ENCODE measurements at places on chromosomes 6 and 20.

GRCh38 chr20:8749101-8749500 lies 319.8 kb upstream of the PLCB4 start:
- DNase-seq: no peak

DNA sequence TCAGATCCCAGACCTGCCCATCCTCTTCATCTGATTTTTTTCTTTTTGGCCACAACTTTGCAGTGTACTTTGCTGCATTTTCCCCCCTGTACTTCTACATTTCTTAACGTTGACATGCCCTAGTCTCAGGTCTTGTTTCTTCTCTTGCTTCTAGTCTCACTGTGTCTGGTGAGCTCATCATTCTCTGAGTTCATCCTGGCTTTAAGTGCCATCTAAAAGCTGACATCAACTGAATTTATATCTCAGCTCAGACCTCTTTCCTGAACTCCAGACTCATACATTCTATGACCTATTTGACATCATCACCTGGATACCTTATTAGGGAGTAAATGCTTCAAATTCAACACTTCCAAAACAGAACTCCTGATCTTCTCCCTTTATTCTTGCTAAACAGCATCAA lies 48.9 kb downstream of the TINAG start:
- no peak for DNase-seq

DNA sequence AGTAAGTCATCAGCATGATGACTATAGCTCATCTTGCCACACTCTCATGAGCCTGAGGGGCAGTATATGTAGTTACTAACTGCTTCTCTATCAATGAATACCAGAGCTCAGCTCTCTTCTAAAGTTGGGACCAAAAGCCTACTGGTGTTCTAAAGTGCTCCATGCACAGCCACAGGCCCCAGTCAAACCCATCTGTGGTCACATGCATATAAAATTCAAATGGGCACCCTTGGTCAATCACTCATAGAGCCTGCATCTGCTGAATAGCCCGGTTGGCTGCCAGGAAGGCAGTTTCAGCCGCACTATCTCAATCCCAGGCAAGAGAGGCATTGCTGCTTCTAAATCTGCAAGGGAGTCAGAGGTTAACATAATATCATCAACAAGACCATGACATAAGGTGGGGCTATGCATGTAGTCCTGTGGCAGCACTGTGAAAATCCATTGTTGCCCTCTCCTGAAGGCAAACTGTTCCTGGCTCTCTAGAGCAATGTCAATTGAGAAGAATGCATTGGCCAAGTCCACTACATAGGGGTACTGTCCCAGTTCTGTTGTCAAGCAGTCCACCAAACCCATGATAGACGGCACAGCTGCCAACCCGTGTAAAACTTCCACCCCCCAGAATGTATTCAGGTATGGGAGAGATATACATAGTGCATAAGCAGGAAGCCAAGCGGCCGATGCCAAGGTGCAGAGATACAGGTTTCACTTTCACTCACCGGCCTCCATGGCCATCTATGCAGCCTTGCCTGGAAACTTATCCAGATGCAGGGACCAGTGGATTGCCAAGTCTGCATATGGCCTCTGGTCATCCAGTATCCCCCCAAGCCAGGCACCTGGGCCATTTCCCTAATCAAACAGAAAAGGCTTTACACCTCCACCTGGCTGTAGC lies 76.2 kb downstream of the ALDH8A1 start:
- no peak for DNase-seq

- no peak for DNase-seq
These were observed 2.2 kb upstream of the GRM4 start for GRCh38 chr6:34147906-34148630.

GRCh38 chr20:54051068-54051467 lies 19.3 kb downstream of the BCAS1 start:
- no peak for DNase-seq

DNA sequence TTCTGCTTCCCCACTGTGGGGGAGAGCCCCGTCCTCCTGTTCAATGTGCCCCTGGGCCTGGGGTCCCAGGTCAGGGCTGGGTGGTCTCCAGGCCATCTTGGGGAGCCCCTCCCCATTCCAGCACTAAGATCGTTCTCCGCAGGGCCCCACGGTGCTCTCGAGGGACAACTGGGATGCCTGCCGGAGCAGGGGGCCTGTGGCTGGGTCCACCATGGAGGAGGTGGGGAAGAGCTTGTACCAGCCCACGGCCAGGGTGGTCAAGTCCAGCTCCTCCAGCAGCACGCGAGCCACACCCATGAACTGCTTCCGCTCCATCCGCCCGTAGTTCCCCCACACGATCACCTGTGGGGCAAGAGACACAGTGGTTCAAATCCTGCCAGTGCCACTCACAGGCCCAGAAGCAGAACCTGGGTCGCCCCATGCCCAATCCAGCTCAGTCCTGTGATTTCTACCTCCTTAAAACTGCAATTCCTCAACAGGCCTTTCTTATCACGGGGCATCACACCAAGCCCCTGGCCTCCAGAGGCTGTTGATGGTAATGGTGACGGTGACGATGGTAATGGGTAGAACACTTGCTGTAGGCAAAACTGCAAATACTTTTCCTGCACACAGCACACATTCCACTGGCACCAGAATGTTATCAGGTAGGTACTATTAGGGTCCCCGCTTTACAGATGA lies 10.5 kb downstream of the KCNK15 start:
- DNase-seq: no peak

- peak; percentile 25 for DNase-seq
These were observed 3.2 kb downstream of the PTPN1 start for GRCh38 chr20:50513169-50514034.

DNA sequence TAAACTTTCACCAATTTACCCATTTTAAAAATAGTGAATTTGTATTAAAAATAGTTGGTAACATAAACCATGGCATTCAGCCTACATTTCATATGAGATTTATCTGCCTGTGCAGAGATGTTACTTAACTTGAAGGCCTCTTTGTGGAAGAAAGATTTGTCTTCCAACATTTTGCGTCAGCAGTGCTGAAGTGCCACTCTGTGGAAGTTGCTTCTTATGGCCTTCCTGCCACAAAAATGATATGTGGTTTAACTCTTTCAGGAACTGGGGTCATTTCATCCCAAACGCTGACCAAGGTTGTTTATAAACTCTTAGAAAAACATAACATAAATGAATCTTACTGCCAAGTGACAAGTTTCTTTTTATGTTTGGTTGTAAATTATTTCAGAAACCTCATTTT lies 246.8 kb downstream of the ARID1B start:
- DNase-seq: no peak

DNA sequence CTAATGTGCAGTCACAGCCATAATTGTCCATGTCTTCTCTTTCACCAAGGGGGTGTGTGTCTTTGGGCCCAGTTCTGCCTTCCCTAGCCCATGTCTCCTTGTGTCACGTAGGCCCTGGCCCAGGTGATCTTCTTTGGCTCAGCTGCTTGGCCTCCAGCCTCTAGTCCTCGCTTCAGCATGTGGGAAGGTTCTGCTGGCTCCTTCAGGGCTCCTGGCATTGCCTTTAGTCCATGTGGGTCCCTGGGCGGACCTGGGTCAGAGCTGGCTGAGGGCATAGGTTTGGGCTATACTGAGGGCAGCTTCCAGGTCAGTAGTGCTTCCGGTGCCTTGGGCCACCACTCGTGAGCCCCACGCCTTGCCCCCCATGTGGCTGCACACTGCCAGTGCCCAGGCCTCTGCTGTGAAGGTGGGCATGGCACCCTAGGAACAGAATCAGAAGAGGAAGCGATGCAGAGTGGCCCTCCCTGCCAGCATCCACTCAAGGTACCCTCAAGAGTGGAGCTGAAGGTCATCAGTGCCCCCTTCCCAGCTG lies 12.8 kb downstream of the AARS2 start:
- no peak for DNase-seq

DNA sequence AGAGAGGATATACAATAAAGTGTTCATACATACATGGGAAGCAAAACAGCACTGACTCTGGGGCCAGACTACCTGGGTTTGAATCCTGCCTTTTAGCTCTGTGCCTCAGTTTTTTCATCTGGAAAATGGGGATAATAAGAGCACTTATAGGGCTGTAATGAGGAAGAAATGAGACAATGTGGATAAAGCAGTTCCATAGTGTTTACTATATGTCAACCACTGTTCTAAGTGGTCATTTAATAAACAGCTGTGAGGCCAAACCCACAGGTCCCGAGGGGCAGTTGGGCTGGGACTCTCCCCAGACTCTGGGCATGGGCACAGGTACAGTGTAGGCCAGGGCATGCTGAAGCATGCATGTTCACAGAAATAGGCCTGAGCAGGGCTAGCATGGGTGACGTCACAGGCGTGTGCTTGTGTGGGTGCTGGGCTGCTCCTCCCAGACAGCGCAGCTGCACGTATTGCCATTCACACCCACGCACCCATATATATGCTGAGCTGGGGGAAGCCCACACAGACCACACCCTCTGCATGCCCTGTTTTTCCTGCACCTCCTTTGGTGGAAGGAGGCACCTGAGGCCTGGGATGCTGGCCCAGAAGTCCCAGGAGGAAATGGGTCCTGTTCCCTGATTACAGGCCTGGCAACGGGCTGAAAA lies 3.5 kb upstream of the PLCG1 start:
- peak; percentile 47 for DNase-seq

- no peak for DNase-seq
These were observed 43.9 kb downstream of the PLCB1 start for GRCh38 chr20:8175741-8176675.

DNA sequence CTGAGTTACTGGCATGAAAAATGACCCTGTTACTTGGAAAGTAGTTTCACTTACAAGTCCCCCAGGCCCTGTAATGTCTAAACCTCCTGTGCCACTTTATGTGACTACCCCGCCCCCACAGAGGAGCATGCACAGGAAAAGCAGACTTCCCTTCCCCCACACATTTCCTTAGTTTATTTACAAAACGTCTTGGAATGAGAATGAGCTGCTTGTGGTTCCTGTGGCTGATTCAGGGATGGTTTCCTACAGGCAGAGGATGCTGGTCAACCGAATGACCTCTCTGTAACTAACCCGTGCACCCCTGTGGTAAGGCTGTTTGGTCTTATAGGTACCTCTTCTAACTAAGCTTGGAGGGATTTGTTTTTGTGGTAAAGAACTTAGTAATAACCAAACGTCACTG lies 28.5 kb downstream of the RSPO3 start:
- DNase-seq: no peak

DNA sequence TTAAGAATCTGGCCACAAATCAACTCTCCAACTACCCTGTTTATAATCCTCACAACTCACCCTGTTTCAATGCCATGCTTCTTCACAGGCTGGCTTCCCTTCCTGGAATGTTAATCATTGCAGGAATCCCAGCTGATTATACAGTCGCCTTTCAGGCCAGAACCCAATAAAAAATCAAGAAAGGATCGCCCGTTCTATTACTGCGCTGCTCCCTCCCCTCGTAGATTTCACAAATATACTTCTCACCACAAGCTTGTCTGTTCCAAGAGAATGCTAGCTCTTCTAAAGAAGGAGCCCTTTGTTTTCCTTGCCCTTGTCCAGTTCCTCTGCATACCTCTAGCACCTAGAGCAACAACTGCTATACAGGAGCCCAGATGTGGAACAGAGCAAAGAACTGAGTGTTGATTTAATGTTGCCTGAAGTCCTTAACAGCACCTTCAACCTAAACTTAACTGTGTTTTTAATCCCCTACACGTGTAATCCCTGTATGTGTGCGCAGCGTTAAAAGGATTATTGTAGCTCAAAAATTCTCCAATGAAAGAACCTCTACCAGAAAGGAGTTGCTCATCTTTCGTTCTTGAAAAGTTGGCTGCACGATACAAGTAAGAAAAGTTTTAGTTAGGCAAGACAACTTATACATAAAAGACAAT lies 988 bp downstream of the ECHDC1 start:
- no peak for DNase-seq

DNA sequence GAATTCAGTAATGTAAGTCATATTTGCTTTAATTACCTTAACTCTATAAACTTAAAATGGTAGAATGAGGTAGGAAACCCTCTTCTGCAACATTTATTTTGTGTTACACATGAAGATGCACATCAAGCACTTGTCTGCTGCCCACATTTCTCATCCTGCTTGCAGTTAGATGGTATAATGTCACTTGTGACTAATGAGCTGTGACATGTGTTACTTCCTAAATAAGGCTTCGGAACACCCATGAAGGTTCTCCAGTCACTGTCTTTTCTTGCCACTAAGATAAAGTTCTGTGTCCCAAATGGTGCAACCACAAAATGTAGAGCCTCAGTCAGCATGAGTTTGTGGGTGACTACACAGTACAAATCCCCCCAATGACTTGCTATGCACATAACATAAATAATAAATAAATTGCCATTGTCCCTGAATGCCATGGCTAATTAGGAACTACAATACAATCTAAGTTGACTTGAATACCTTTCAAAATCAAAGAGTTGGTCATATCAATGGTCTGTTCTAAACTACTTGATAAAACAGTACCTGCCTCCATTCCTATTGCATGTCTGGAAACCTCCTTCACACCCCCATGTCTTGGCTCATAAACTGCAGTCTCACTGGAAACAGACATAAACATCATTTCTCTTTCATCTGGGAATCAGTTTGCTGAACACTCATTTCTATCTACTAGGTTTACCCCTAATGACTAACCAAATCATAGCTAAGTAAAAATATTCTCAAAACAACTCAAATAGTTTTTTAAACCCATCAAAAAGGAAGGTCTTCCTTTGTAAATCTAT lies 157.2 kb downstream of the PTPRK start:
- DNase-seq: no peak

- no peak for DNase-seq
These were observed 256.7 kb downstream of the ZNF217 start for GRCh38 chr20:53336892-53337291.

- no peak for DNase-seq
These were observed 62.5 kb upstream of the TOP1 start for GRCh38 chr20:40966103-40966502.

GRCh38 chr6:90184334-90185298 lies 112.0 kb downstream of the BACH2 start:
- DNase-seq: no peak

Measured in CD4-positive, alpha-beta T cell treated with Interleukin-15 for 4 hours (primary cell).